ENCODE measurements at places on chromosomes 1 and 21. TPM values are rescaled to one million over a fixed set of nuclear protein-coding genes. Genes with fewer than 3 reads are reported as not detected.

DNA sequence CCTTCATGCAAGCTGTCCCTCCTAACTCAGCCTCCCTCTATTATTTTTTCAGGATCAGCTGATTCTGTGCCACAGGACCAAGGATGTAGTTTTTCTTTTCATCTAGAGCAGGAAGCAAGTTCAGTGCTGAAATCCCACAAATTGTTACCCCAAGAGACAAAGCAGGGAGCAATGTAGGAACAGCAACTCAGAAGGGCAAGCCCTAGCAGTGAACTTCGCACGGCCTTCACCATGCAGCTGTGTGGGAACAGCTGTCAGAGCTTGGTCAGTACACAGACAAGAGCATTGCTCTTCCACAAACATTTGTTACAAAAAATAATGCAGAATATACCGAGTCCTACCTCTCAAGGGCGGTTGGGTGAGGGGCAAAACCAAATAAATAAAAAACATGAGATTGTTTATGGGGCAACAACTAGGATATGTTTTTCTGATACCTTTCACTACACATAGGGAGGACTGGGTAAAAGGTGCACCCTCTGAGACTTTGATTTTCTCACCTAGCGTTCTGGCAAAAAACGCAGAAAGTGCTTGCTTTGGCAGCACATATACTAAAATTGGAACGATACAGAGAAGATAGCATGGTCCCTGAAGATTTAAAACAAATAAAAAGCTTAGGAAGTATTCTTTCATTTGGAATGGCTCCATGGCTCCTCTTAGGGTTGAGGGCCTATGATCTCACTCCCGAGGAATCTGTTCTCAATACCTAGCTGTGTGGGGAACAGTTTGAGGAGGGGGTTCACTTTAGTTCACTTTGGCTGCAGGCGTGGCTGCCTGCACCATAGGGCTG lies 37.1 kb upstream of the ANGPTL7 start:
- no peak overlapping the region for H3K27ac ChIP-seq
- peaks cover 27% of the 10 kb centered on the region for H3K36me3 ChIP-seq
- no peak overlapping the region for H3K4me3 ChIP-seq
- H3K27me3 ChIP-seq, result no peaks in the 10 kb centered on the region
- no peak for DNase-seq

DNA sequence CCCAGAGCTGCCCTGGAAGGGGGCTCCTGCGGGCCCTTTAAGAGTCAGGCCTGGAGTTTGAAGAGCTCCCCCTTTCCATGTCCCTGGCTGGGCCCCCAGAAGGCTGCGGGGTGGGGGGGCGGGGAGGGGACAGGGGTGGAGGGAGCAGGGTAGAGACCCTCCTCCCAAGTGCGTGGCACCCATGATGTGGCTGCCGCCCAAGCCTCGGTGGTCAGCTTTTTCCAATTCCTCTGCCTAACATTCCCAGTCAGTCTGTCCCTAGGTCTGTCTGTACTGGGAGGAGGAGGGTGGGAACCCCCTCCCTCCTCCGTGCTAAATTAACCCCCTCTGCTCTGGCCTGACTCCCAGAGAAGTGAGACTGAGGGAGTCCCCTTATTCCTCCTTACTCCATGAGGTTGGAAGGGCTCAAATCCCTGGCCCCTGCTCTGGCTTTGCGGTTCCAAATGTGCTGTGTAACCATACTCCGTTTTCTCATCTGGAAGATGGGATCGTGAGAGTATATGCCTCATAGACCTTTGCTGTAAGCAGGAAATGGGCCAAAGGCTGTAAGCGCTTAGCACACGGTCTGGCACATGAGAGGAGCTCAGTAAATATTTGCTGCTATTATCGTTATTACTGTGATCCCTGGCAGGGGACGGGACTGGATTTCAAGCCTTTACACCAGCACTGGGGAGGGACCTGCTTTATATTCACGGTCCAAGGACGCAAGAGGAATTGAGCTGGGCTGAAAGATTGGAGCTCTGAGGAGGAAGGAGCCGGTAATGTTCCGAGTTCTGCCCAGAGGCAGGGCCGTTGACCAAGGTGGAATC lies 658 bp upstream of the COL16A1 start:
- H3K27ac ChIP-seq, result peak overlapping the region; percentile 90
- DNase-seq, result peak; percentile 43

GRCh38 chr1:176820391-176821031 lies 344.0 kb downstream of the ASTN1 start:
- DNase-seq, result no peak
- H3K36me3 ChIP-seq, result no peaks in the 10 kb centered on the region
- no peak overlapping the region for H3K27ac ChIP-seq
- H3K4me1 ChIP-seq, result no peaks in the 10 kb centered on the region

DNA sequence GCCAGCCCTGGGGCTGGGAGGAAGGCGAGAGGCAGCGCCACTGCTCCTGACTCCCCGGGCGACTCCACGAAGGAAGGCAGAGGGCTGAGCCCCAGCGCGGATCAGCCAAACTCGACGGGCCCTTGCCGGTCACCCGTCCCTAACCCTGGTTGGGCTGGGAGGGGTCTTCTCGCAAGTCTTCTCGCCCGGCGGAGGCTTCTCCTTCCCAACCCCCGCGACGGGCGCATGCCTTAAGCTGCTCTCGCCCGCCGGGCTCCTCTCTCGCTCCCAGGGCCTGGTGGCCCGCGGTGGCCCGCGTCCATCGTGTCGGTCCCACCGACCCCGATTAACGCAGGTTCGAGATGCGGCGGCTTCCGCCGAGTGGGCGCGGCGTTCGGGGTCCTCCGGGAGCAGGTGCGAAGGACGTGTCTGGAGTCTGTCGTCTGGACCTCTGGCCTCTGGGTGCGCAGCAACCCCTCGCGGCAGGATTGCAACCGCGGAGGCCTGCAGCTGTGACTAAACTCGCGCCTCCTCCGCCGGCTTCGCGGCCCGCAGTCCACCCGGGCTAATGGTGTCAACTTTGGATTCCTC lies 29.0 kb upstream of the PPM1J start:
- H3K27me3 ChIP-seq, result peaks cover 20% of the 10 kb centered on the region
- 0 out of 2 replicates have a peak, but pooled peaks cover 5% of the 10 kb centered on the region for H3K4me1 ChIP-seq
- no peak overlapping the region for H3K27ac ChIP-seq
- DNase-seq, result peak; percentile 41

The F13B gene
- total RNA-seq, result not detected
